Activated CD4-positive, alpha-beta T cell treated with anti-CD3 and anti-CD28 coated beads, Interleukin-2, amount 10 ng/mL, durations not matched to agents 7 days and 5 days (primary cell): ENCODE measurements at places on chromosomes 5 and 9. TPM values are rescaled to one million over a fixed set of nuclear protein-coding genes. Genes with fewer than 3 reads are reported as not detected.

Gene RC3H2
- 44.1 TPM for total RNA-seq

- H3K27me3 ChIP-seq: no peaks in the 10 kb centered on the region
- no peaks in the 10 kb centered on the region for H3K4me1 ChIP-seq
- no peak overlapping the region for H3K4me3 ChIP-seq
- no peak overlapping the region for H3K27ac ChIP-seq
- no peak for DNase-seq
- no peaks in the 10 kb centered on the region for H3K36me3 ChIP-seq
Measured at GRCh38 chr9:70478963-70479641, 64.6 kb upstream of the KLF9 start.

GRCh38 chr9:117063721-117064471, 351.0 kb downstream of the ASTN2 start:
- no peak for DNase-seq
- H3K27me3 ChIP-seq: no peaks in the 10 kb centered on the region
- H3K27ac ChIP-seq: no peak overlapping the region

GRCh38 chr5:112574536-112574935, 155.5 kb upstream of the EPB41L4A start:
- H3K27ac ChIP-seq: no peak overlapping the region
- DNase-seq: no peak
- H3K36me3 ChIP-seq: no peaks in the 10 kb centered on the region
- H3K4me1 ChIP-seq: no peaks in the 10 kb centered on the region

DNA sequence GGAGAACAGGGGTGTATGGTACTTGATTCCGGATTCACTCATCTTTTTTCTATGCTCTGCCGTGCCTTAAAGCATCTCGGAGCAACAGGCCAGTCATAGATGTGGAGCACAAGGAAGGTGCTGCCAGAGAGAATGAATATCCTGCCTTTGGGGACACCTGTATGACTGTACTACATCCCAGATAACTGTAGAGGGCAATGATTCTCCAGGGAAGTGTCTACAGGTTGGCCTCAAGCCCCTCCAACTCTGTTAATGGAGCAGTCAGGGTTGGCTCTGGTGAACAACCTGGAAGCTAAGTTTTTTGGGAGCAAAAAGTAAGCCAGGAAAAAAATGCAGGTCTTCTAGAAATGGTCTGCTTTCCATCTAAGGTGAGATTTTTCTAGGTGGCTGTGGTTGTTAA, 71.0 kb downstream of the NREP start:
- DNase-seq: peak; percentile 11
- H3K27me3 ChIP-seq: no peaks in the 10 kb centered on the region
- H3K4me3 ChIP-seq: no peak overlapping the region
- no peaks in the 10 kb centered on the region for H3K4me1 ChIP-seq
